SK-N-MC (cell line): ENCODE measurements at places on chromosomes 2 and 18.
A peak's percentile ranks its signal among the peaks of the same experiment; 100 is the strongest.

GRCh38 chr2:3023531-3023930 is 354.1 kb downstream of the EIPR1 start:
- no peak for DNase-seq

DNA sequence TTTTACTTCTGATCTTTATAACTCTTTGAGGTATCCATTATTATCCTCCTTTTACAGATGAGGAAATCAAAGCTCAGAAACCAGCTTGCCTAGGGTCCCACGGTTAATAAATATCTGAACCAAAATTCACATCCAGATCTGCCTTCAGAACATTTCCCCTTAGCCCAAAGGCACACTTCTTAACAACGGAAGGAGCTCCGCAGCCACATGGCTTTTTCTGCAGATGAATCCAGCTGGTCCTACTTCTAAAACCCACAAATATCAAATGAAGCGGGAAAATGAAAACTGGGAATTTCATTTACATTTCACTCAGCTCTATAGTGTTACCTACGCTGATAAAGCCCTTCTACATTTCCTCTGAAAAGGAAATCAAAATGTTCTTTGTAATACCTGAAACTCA is 357.0 kb upstream of the ID2 start:
- DNase-seq, result no peak

DNA sequence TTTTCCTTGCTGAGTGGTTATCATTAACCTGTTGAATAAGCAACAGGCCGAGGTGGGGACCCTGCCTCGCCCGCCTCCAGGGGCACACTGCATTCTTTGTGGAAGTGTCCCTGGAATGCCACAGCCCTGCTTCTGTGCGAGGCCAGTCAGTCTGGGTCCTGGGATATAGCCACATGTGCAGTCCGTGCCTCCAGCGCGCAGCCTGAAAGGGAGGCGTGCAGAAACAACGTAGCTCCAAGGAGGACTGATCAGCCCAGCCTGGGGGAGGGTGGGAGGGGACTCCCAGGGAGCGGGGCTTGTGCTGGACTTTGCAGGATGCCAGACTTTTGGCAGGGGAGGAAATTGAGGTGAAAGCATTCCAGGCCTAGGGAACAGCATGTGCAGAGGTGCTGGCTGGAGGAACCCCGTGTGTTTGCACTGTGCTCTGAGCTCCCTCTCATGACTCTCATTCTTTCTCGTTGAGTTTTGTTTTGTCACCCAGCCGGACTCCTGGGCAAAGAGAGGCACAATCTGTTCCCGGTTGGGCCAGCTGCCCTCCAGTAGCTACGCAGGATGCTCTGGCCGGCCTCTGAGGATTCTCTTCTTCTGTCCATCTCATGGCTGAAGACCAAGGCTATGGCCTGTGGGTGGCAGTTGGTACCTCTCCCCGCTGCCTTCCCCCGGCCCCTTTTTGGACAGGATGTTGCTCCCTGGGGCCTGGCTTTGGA is 39.7 kb downstream of the HPCAL1 start:
- DNase-seq, result no peak

- no peak for DNase-seq
Observed at GRCh38 chr18:495017-495416, 5.5 kb downstream of the COLEC12 start.

GRCh38 chr2:144516411-144516980 is 3.4 kb downstream of the ZEB2 start:
- DNase-seq, result no peak

- DNase-seq, result no peak
Observed at GRCh38 chr2:128584296-128584890, 265.7 kb upstream of the HS6ST1 start.

DNA sequence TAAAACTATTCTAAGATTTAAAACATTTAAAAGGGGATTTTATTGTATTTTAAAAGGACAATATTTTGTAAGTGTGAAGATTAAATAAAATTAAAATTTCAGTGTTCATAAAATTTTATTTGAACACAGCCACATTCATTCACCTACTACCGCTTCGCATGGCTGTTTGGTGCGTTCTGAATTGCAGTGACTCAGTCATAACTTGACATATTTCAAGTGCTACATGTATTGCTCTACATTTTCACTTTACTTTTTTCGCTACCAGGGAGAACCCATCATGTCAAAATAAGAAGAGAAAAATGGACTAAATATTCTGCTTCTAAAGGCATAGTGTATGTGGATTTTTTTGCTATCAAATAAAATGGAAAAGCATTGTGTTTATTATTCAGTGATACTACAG is 8.7 kb downstream of the PTH2R start:
- no peak for DNase-seq

DNA sequence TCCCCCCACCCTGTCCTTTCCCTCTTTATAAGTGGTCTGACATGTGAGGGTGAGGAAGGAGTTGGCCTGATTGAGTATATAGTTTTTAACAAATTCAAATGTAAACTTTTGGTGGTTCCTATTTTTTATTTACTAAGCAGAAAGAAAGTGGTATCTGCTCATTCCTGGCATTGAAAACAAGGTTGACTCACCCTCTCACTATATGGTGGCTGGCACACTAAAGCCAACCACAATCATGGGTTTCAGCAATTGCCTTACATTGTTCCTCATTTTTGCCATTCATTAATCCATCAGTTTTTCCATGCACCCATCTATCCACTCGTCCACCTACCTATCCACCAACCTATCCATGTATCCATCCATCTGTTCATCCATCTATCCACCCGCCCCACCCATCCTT is 75.4 kb upstream of the IGFBP5 start:
- DNase-seq, result no peak

DNA sequence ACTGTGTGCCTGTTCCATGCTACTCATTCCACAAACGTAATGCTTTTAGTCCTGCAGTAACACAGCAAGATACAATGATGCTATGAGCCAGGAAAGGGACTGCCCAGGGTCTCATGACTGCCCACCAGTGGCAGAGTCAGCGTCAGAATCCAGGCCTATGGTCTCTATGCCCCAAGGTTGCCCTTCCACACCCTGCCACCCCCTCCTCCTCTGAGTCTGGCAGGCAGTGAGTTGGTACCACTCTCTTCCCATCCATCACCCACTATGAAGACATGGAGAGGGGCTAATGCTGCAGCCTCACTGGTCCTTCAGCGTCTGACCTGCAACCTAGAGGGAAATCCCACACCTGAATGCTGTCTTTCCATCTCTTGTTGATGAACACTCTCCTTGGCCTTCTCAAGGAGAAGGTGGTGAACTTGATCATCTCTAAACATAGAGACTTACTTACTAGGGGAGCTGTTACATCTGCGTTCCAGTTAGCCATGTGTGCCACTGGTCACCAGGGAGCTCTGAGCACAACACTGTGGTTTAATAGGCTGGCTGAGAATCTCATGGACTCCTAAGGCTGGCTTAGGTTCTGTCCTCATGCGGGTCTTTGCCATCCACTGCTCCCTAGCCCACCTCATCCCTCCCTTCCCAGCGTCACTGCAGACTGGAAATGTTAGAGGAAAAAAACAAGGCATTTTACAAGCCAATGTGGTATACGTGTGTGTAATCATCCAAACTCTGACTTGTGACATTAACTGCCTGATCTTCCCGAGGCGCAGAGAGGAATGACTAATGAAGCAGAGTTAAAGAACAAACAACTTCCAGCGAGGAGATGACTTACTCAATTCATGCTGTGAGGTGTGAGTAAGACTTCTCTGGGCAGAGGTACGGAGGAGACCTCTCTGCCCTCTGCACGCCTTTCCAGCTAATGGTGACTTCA is 28.8 kb downstream of the STEAP3 start:
- DNase-seq, result no peak

- no peak for DNase-seq
Observed at GRCh38 chr2:15511686-15512085, 49.4 kb downstream of the NBAS start.

- DNase-seq, result no peak
Observed at GRCh38 chr2:109129356-109129920, 433 bp downstream of the SH3RF3 start.

DNA sequence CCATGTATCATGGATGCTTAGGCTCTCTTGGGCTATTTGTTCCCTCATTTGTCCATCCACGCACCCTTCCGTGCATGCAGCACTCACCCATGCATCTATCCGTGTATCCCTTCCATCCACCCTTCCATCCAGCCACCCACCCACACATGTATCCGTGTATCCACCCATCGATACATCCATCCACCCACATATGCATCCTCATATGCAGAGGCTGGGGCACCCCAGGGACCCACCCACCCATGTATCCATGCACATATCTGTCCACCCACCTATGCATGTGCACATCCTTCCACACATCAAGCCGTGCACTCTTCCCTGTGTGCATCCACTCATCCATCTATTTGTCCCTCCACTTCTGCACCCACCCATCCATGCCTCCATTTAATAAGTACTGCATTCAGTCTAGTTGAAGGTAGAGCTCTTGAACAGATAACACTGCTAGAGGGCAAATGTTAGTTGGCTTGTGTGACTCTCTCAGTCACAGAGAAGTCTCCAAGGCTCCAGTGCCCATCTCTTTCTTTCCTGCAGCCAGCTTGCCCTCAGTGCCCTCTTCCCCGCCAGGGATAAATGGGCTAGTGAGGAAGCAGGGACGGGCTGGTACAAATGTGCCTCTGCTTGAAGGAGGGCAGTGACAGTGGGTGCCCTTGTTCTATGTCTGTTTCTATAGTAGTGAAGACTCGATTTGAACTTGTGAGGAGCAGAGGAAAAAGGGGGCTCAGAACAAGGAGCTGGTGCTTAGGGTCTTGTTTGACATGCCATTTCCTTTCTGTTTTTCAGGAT is 61.5 kb downstream of the EMILIN2 start:
- DNase-seq, result no peak

GRCh38 chr18:66769375-66769774 is 165.5 kb upstream of the CDH19 start:
- no peak for DNase-seq

DNA sequence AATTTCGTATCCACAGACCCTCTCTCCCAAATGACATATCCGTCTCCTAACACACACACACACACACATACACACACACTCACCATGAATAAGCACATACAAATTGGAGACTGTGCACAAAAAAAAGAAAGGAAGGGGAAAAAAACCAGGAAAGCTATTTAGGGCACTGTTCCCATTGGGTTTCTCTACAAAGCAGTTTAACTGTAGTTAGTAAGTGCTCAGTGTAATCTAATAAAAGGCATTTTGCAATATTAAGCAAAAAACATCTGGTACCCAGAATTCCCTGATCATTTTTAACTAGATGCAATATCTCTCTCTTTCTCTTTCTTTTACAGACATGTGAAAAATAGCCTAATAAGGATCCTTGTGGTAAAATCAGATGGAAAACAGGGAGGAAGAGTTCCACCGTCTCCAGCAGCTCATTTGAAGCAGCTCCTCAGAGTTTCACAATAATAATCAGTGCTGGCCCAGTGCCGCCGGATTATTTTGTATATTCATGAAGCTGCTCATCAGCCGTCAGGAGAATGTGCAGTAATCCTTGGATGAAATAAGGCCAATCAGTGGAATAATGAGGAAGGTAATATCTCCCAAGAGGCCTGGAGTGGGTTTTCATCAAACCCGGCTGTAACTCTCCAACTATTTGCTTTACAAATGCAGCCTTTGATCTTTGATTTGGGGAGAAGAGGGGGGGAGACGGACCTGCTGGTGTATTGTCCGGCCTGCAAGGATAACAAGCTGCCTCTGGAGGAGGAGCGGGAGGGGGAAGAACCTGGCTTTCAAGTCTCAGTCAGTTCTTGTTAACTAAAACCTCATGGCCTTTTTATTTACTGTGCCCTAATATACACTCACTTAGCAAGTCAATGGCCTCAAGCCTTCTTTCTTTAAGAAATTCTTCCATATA is 227.6 kb upstream of the SMIM21 start:
- peak; percentile 58 for DNase-seq

DNA sequence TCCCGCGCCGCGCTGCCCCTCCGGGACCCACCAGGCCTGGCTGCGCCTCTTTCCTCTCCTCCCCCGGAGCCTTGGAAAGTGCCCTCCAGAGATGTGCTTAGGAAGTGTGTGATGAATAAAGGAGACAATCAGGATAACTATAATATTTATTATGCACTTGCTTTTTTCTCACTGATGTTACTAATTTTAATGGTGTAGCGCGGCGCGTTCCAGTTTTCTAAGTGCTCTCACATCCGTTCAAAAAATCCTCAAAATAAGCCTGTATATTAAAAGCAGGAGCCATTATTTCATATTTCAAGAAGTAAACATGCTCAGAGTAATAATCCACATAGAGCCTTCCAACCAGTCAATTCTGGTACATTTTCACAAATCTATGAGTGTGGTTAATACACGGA is 941 bp upstream of the MPPE1 start:
- DNase-seq, result no peak

GRCh38 chr2:102126169-102126568 is 16.4 kb upstream of the IL1R1 start:
- no peak for DNase-seq
